Esophagus squamous epithelium (tissue), 5 donors: ENCODE measurements at places on chromosomes 13 and 19.
A peak's percentile ranks its signal among the peaks of the same experiment; 100 is the strongest.

- no peak for DNase-seq
These were observed 29.2 kb upstream of the RGCC start for GRCh38 chr13:41428155-41428554.

GRCh38 chr13:97502181-97502580 lies 68.2 kb downstream of the RAP2A start:
- no peak for DNase-seq

- DNase-seq, result no peak
These were observed 1047.9 kb upstream of the SLC10A2 start for GRCh38 chr13:104114101-104114500.

DNA sequence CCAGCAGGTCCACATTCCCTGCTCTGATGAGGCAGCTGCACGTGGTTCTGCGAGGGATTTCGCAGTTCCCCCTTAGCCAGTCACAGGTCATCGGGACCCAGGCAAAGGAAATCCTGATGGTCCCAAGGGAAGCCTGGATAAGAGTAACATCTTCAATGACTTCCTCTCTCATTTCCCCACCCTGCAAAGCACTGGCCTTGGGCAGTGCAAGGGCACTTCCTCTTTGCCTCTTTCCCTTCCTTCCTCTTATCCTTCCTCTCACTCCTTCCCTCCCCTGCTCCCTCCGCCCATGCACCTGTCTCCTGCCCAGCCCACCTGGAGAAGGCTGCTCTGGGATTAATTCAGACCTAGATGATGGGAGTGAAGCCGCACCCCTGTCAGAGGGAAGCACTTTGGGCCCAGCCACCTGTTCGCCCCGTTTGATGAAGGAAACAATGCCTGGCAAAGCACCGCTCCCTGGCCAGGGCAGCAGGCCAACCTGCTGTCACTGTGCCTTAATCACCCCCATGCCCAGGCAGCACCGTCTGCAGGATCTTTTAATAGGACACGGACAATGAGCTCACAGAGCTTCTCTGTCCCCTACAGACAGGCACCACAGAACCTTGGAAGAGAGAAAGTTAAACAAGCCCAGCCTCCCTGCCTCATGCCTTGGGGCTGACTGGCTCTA lies 113.5 kb upstream of the PABPC3 start:
- DNase-seq, result no peak

- no peak for DNase-seq
These were observed 1775.7 kb downstream of the PCDH9 start for GRCh38 chr13:65454403-65454802.

- DNase-seq, result no peak
These were observed 16.1 kb upstream of the USP29 start for GRCh38 chr19:57103573-57104277.

- DNase-seq, result peak; percentile 93
These were observed 108.8 kb downstream of the KCNRG start for GRCh38 chr13:50123862-50124535.

- DNase-seq, result no peak
These were observed 209.3 kb downstream of the PCCA start for GRCh38 chr13:100298116-100298681.

DNA sequence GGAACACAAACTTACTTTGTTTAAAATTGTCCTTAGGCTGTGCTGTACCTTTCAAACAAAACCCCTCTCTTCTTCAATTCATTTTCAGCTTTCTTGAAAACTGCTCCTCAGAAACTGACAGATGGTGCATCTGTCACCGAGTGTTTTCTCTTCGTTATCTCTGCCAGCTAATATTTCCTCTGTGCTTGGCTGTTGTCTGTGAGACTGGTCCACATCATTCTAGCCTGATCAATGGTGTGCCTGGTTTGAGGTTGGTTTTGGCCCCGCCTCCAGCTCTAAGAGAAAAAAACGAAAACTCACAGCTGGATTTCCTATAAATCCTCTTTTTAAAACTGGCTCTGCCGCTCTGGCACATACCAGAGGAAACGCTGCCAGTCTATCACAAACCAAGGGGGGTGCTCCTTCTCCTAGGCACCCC lies 79.7 kb downstream of the STARD13 start:
- no peak for DNase-seq
